Aorta (tissue), 5 donors: ENCODE measurements at places on chromosomes 7 and 10. TPM values are rescaled to one million over a fixed set of nuclear protein-coding genes. Genes with fewer than 3 reads are reported as not detected.

DNA sequence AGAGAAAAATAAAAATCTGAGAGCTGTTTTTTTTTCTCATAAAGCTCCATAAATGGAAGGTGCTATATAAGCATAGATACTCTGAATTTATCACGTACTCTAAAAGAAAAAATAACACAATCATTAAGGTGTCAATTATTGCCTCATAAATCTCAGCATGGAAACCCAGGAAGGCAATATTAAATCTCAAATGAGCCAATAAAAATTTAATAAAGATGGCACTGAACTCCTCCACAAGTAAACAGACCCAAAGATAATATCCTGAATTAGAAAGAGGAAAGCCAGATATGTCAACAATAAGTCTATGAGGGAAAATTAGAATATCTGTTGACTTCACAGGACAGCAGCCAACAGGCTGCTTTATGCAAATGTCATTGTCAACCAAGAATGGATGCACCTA is 66.5 kb downstream of the CDK6 start:
- H3K4me1 ChIP-seq: no peaks in the 10 kb centered on the region
- DNase-seq: no peak
- no peaks in the 10 kb centered on the region for H3K36me3 ChIP-seq

Gene MXI1
- total RNA-seq: 121 TPM

DNA sequence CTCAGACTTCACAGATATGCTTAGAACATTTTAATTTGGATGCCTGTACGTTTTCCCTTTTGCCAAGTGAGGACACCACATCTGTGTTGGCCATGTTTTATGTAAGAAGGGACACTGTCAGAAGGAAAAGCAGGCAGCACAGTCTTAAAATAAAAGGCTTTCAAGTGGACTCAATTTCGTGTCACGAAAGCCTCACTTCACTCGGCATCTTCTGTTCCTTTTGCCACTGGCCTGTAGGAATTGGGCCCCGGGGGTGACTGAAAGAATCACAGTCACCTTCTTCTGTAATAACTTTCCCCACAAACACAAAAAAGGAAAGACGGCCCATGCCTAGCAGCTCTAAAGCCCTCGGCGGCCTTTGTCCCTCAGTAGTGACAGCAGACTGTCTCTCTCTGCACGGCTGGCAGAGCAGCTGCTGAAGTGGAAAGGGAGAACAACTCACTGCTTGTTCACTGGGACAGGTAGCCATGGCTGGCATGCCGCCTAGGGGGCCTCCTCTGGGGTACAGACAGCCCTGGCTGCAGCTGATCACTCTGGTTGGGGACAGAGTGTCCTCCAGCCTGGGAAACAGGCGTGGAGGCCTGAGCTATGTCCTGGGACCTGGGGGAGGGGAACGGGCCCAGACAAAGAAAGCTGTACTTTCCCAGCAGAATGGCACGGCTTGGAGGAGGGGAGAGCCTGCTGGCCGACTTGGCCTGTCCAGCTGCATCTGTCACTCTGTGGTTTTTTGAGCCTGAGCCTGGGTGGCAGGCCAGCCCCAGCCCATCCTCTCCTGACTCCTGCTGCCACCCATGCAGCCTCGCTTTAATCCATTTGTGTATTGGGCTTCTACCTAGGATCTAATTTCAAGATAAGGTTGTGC is 4.4 kb downstream of the RASSF4 start:
- H3K4me1 ChIP-seq: no peaks in the 10 kb centered on the region
- no peak overlapping the region for H3K4me3 ChIP-seq
- H3K27ac ChIP-seq: no peak overlapping the region
- no peaks in the 10 kb centered on the region for H3K36me3 ChIP-seq

DNA sequence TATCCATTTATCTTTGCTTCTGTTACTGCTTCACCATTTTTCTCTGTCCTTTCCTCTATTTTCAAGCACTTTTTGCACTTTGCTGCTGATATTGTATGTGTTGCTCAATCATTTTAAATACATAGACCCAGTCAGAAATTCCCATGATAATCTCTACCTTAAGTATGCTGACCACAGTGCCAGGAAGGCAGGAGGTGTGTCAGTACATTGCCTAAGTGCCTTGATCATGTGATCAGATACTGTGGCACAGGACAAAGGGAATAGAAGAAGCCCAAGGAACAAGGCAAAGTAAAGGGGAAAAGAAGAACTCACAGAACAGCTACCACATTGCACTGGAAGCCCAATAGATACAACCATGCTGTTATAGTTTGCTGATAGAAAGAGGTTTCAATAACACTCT is 53.7 kb upstream of the CD36 start:
- no peak for DNase-seq
- no peaks in the 10 kb centered on the region for H3K36me3 ChIP-seq
- no peaks in the 10 kb centered on the region for H3K4me1 ChIP-seq
- H3K27ac ChIP-seq: no peak overlapping the region
- H3K27me3 ChIP-seq: no peaks in the 10 kb centered on the region

Gene RTKN2
- total RNA-seq: 0.29 TPM

Gene TCAF2
- 3.6 TPM for total RNA-seq
